ENCODE measurements at places on chromosomes 11 and 22. TPM values are rescaled to one million over a fixed set of nuclear protein-coding genes. Genes with fewer than 3 reads are reported as not detected.
A peak's percentile ranks its signal among the peaks of the same experiment; 100 is the strongest.

- H3K27me3 ChIP-seq = peaks cover 32% of the 10 kb centered on the region
- no peak for DNase-seq
- no peaks in the 10 kb centered on the region for H3K4me1 ChIP-seq
- H3K27ac ChIP-seq = no peak overlapping the region
These were observed 5.8 kb upstream of the SLC43A3 start for GRCh38 chr11:57432714-57433163.

DNA sequence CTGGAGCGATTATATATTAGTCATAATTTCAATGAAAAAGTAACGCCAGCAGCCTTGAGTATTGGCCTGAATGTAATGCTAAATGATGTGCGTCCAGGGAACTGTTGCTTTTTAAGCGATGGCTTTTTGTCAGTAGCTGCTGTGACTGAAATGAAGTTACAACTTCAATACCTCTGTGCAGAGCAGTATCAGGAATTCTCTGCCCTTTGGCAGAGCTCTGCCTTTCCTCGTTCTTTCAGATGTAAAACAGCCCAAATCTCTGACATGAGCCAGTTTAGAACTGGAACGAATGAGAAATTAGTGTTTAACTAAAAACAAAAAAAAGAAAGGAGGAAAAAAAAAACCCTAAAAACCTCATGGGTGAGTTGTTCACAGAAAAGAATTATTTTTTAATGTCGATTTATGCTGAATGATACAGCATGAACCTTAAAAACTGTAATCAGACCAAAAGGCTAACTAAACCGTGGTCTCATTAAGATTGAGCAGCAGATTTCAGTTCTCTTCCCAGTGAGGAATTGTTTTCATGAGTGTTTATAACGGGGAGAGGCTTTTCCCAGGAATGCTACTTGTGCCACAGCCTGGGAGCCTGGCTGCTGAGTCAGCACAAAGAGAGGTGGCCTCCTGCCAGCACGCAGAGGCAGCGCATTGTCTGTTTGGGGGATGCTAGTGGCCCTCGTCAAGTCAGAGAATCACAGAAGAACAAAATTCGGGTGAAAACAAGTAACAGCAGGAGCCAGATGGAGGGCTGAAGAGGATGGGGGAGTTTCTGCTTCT, 146.2 kb upstream of the RASSF10 start:
- no peak for DNase-seq
- peaks cover 31% of the 10 kb centered on the region for H3K4me1 ChIP-seq
- no peaks in the 10 kb centered on the region for H3K27me3 ChIP-seq
- no peak overlapping the region for H3K4me3 ChIP-seq
- peaks cover 1% of the 10 kb centered on the region for H3K36me3 ChIP-seq

- H3K4me3 ChIP-seq = peak overlapping the region; percentile 27
- DNase-seq = no peak
- peaks cover 43% of the 10 kb centered on the region for H3K4me1 ChIP-seq
- H3K36me3 ChIP-seq = peaks cover 4% of the 10 kb centered on the region
- peak overlapping the region; percentile 77 for H3K27ac ChIP-seq
- H3K27me3 ChIP-seq = no peaks in the 10 kb centered on the region
These were observed 154.3 kb upstream of the RASSF10 start for GRCh38 chr11:12854829-12855228.

DNA sequence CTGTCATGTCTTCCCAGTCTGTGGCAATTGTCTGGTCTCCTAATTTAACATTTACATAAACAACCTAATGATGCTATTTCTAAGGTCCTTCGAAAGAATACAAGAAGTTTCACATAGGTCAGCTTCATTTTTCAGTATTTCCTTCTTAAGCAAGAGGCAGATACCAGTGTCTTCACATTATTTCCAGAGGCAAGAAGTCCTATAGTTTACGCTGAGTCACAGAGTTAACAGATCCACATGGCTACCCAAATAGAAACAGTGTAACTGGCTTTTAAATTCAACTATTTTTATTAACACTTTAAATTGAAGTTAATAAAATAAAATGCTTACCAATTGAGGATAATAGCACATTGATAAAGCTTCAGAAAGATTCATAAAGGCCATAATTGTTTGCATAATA, 10.9 kb downstream of the PRRG4 start:
- H3K4me3 ChIP-seq = no peak overlapping the region
- no peaks in the 10 kb centered on the region for H3K4me1 ChIP-seq
- H3K27me3 ChIP-seq = no peaks in the 10 kb centered on the region
- DNase-seq = no peak

GRCh38 chr11:77340501-77340900, 39.0 kb upstream of the GDPD4 start:
- peaks cover 36% of the 10 kb centered on the region for H3K36me3 ChIP-seq
- no peaks in the 10 kb centered on the region for H3K4me1 ChIP-seq
- H3K27me3 ChIP-seq = no peaks in the 10 kb centered on the region
- DNase-seq = no peak
- H3K27ac ChIP-seq = no peak overlapping the region

DNA sequence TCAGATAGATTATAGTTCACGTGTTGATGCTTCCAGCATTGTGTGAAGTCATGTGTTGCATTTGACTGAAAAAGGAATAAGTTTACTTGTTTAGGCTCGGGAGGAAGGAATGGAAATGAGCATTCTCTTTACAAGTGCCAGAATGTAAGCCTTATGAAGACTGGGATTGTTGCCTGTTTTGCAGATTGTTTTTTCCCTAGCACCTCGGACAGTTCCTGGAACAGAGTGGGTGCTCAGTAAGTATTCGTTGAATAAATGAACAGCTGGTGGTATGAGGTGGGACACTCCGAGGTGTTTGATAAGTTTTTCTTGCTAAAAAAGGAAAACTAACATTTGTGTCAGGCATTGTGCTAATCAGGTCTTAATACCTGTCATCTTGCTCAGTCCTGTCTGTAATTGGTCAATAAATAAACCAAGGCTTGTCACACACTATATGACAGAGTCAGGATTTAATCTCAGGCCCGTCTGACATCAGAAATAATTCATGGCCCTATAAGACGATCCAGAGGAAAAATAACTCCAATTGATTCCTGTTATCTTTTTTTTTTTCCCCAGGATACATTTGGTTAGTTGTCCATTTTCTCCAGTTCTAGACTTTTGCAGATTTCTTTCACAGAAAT, 304.7 kb downstream of the NELL1 start:
- DNase-seq = no peak
- H3K27me3 ChIP-seq = peaks cover 4% of the 10 kb centered on the region
- no peaks in the 10 kb centered on the region for H3K4me1 ChIP-seq

DNA sequence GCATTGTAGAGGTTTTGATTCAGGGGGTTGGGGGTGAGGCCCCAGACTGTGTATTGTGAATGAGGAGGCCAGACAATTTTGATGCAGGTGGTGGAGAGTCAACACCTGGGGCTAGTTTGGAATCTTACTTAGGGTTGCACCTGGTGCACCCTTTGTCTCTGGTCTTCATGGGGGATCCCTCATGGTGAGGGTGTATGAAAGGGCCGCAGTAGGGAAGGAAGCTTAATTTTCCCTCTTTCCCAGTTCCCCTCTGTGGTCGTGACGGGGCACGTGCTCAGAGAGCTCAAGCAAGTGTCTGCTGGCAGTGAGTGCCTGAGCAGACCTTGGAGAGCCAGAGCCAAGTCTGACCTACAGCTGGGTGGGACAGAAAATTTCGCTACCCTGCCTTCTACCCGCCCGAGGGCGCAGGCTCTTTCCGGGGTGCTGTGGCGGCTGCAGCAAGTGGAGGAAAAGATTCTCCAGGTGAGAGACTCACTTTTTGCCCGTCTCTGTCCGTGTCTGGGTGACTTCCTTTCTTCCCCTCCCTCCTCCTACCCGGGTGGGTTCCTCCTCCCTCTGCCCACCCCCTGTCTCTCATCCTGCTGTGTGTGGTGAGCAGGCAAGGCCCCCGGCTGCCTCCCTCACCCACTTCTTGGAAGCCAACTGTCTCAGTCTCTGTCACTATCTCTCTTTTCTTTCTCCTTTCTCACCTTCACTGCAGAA, 131.7 kb downstream of the MICAL2 start:
- no peak overlapping the region for H3K27ac ChIP-seq
- no peak for DNase-seq
- no peaks in the 10 kb centered on the region for H3K36me3 ChIP-seq
- H3K4me1 ChIP-seq = peaks cover 17% of the 10 kb centered on the region
- H3K4me3 ChIP-seq = no peak overlapping the region

The MOGAT2 gene
- not detected for total RNA-seq

The CASP5 gene
- total RNA-seq = not detected

The MB gene
- not detected for total RNA-seq

The RIMBP3C gene
- not detected for total RNA-seq

- no peaks in the 10 kb centered on the region for H3K27me3 ChIP-seq
- H3K27ac ChIP-seq = no peak overlapping the region
- H3K4me1 ChIP-seq = peaks cover 4% of the 10 kb centered on the region
- H3K36me3 ChIP-seq = no peaks in the 10 kb centered on the region
These were observed 4.3 kb upstream of the RRM1 start for GRCh38 chr11:4090258-4090657.

The HIC2 gene
- total RNA-seq = 40.8 TPM

The CENPM gene
- 16.9 TPM for total RNA-seq

DNA sequence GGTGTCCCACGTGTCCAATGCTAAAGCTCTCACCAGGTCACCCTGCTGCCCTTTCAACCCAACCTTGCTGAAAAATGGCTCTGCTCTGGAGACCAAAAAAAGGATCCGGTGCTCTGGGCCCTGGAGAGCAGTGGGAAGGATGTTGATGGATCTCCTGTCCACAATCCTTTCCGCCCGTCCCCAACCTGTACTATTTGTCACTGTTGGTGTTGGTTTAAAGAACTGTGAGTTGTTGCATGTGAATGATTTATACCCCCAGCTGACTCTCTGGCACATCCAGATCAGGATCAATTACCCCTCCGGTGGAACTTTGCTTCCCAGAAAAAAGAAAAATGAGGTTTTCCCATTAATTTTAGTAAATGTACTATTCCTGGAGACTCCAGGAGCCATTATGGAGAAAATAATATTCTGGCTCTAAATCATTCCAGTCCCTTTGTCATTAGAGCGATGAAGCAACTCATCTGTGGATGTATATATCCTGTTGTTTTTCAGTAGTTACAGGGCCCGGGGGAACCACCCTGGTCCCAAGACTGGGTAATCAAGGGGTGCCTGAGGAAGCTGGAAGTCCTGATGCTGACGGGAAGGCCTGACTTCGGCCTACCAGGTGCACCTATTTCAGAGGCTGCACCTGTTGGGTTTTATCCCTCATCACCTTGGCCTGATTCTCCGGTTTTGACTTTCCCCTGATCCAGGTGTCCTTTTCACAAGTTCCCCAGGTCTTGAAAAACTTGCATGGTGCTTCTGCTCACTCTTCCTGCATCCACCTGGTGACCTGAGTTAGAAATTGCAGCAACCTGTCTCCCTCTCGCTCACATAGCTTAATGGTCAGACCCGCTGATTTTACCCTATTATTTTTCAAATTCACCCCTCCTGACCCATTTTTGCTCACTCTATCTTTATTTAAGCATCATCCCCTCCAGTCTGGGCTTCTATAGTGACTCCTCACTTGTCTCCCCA, 209.2 kb upstream of the SEZ6L start:
- no peak for DNase-seq
- H3K4me3 ChIP-seq = no peak overlapping the region
- no peaks in the 10 kb centered on the region for H3K27me3 ChIP-seq
- H3K36me3 ChIP-seq = no peaks in the 10 kb centered on the region
- no peak overlapping the region for H3K27ac ChIP-seq

- H3K4me1 ChIP-seq = peaks cover 43% of the 10 kb centered on the region
- H3K27me3 ChIP-seq = no peaks in the 10 kb centered on the region
- peaks cover 42% of the 10 kb centered on the region for H3K36me3 ChIP-seq
- peak overlapping the region; percentile 99 for H3K27ac ChIP-seq
- DNase-seq = no peak
These were observed 532 bp downstream of the EIF4G2 start for GRCh38 chr11:10808235-10808552.

DNA sequence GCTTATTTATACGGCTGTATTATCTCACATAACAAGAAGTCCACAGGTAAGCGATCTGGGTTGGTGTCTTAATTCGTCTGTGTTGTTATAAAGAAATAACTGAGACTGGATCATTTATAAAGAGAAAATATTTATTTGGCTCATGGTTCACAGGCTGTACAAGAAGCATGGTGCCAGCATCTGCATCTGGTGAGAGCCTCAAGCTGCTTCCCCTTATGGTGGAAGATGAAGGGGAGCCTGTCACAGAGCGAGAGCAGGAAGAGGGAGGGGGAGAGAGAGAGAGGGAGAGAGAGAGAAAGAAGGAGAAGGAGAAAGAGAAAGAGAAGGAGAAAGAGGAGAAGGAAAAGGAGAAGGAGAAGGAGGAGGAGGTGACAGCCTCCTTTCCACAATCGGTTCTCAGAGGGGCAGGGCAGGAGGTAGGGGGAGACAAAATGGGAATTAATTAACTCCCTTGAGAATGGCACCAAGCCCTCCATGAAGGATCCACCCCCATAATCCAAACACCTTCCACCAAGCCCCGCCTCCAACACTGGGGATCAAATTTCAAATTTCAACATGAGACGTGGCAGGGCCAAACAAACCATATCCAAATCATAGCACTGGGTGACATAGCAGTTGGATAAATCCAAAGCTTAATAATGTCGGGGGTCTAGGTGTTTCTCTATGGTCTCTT, 15.0 kb upstream of the TRIM44 start:
- no peaks in the 10 kb centered on the region for H3K4me1 ChIP-seq
- H3K27ac ChIP-seq = no peak overlapping the region
- peaks cover 6% of the 10 kb centered on the region for H3K27me3 ChIP-seq

GRCh38 chr22:24973872-24974271, 21.4 kb downstream of the KIAA1671 start:
- no peak overlapping the region for H3K27ac ChIP-seq
- peaks cover 2% of the 10 kb centered on the region for H3K36me3 ChIP-seq
- DNase-seq = no peak
- H3K4me1 ChIP-seq = peaks cover 17% of the 10 kb centered on the region
- H3K27me3 ChIP-seq = no peaks in the 10 kb centered on the region
- H3K4me3 ChIP-seq = no peak overlapping the region

- peak overlapping the region; percentile 22 for H3K4me3 ChIP-seq
- no peaks in the 10 kb centered on the region for H3K27me3 ChIP-seq
- no peaks in the 10 kb centered on the region for H3K36me3 ChIP-seq
- H3K4me1 ChIP-seq = peaks cover 84% of the 10 kb centered on the region
- peak overlapping the region; percentile 99 for H3K27ac ChIP-seq
These were observed 5.5 kb downstream of the C11orf91 start for GRCh38 chr11:33695051-33695566.

The SUN2 gene
- total RNA-seq = 66.1 TPM

The APOL3 gene
- total RNA-seq = not detected

DNA sequence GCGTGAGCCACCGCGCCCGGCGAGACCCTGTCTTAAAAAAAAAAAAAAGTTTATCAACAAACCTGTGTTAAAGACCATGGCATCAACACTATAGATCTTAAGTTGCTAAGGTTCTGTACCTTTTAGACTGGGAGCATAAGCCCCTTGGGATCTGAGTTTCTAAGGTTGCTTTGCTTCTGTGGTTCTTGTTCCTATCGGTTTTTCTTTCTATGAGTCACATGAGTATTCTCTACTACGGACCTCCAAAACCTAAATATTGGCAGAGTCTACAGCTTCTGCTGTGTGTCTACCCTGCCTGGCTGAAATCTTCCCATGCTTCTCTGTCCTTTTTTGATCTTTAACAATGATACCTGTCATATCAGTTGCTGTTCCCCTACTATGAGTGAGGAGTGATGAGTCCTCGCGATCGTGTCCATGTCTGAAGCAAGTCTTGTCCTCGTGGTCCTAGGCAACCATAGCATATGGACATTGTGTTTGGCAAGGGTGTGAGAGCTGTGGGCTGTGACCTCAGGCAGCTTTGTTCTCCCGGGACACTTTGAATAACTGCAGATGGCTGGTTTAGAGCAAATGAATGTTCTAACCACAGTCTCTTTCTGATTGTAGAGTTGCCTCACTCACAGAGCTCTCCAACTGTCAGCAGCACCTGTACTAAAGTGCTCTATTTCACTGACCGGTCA, 9.0 kb upstream of the DLAT start:
- no peak for DNase-seq
- no peak overlapping the region for H3K4me3 ChIP-seq
- peaks cover 22% of the 10 kb centered on the region for H3K36me3 ChIP-seq
- peaks cover 35% of the 10 kb centered on the region for H3K4me1 ChIP-seq
- peaks cover 29% of the 10 kb centered on the region for H3K27me3 ChIP-seq
- H3K27ac ChIP-seq = peak overlapping the region; percentile 75

Data from progenitor cell of endocrine pancreas (in vitro differentiated cells).